Upper lobe of right lung (tissue), 1 donor: ENCODE measurements at places on chromosomes 2 and 18. TPM values are rescaled to one million over a fixed set of nuclear protein-coding genes. Genes with fewer than 3 reads are reported as not detected.

DNA sequence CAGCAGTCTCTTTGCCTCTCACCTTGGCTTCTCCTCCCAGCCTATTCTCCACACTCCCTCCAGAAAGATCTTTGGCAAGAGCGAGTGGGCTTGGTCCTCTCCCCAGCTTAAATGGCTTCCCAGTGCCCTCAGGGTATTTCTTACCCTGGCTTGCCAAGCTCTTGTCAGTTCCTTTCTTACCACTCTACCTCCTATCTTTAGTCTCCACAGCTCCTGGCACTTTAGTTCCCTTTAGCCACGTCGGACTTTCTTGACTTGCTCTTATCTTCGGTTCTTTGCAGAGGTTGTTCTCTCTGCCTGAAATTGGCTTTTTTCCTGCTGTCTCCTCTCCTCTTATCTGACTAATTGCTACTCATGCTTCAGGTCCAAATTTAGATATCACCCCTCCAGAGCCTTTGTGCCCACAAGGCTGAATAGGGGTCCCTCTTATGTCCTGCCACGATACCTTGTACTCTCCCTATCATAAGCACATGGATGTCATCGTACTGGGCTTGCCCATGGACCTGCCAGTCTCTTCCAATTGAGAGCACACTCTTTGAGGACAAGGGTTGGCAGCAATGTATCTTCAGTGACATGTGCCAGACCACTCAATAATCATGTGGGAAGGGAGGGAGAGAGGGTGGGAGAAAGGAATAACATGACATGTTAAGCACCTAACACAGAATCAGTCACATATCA lies 131.7 kb upstream of the CTAGE1 start:
- H3K36me3 ChIP-seq: no peaks in the 10 kb centered on the region
- H3K27me3 ChIP-seq: no peaks in the 10 kb centered on the region
- DNase-seq: no peak
- no peak overlapping the region for H3K4me3 ChIP-seq
- no peaks in the 10 kb centered on the region for H3K4me1 ChIP-seq
- H3K27ac ChIP-seq: no peak overlapping the region

GRCh38 chr2:202094426-202094986 lies 21.5 kb downstream of the KIAA2012 start:
- no peak overlapping the region for H3K4me3 ChIP-seq
- H3K27ac ChIP-seq: no peak overlapping the region
- no peak for DNase-seq

Gene ACVR1C
- total RNA-seq: 1.1 TPM

Gene CERKL
- total RNA-seq: 0.29 TPM

GRCh38 chr18:50582500-50582899 lies 22.6 kb downstream of the MAPK4 start:
- no peak for DNase-seq
- no peaks in the 10 kb centered on the region for H3K4me1 ChIP-seq
- H3K27ac ChIP-seq: no peak overlapping the region
- H3K27me3 ChIP-seq: no peaks in the 10 kb centered on the region
- H3K4me3 ChIP-seq: no peak overlapping the region
- H3K36me3 ChIP-seq: no peaks in the 10 kb centered on the region
